ENCODE measurements at places on chromosomes 4 and X. TPM values are rescaled to one million over a fixed set of nuclear protein-coding genes. Genes with fewer than 3 reads are reported as not detected.
A peak's percentile ranks its signal among the peaks of the same experiment; 100 is the strongest.

- peak overlapping the region; percentile 35 for H3K27ac ChIP-seq
- peaks cover 13% of the 10 kb centered on the region for H3K4me1 ChIP-seq
- no peaks in the 10 kb centered on the region for H3K36me3 ChIP-seq
- no peaks in the 10 kb centered on the region for H3K27me3 ChIP-seq
- peak; percentile 96 for DNase-seq
Observed at GRCh38 chr4:152590179-152591031, 54.5 kb upstream of the FBXW7 start.

- no peak overlapping the region for H3K27ac ChIP-seq
- no peaks in the 10 kb centered on the region for H3K4me1 ChIP-seq
- peak; percentile 6 for DNase-seq
Observed at GRCh38 chr4:89897867-89898266, 3.2 kb downstream of the MMRN1 start.

DNA sequence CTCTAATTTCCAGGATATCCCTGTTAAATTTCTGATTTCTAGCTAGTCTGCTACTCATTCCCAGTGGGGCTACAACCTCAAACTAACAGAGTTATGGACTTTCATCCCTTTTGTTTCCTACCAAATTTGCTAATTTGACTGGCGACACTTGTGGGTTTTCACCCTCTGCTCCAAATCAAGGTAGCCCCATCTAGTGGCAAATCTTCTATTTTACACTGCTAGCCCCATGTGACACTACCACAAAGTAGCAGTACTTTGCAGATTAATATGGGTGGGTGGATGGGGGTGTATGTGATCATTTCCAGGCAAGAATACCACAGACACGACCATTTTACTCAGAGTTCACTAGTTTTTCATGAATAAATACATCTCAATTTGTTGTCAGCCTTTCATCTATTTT lies 150.3 kb downstream of the MSL3 start:
- no peaks in the 10 kb centered on the region for H3K4me1 ChIP-seq
- H3K36me3 ChIP-seq, result no peaks in the 10 kb centered on the region
- H3K27ac ChIP-seq, result no peak overlapping the region

DNA sequence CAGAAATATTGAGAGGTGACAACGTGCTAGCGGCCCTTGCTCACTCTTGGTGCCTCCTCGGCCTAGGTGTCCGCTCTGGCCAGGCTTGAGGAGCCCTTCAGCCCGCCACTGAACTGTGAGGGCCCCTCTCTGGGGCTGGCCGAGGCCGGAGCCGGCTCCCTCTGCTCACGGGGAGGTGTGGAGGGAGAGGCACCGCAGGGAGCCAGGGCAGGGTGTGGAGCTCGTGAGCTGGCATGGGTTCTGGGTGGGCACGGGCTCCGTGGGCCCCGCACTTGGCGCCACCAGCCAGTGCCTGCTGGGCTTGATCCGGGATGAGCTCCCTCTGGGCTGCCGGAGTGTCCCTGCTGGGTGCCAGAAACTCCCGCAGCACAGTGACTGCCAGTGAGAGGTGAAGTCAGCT lies 16.0 kb upstream of the VAMP7 start:
- no peaks in the 10 kb centered on the region for H3K27me3 ChIP-seq
- no peaks in the 10 kb centered on the region for H3K36me3 ChIP-seq
- H3K27ac ChIP-seq, result no peak overlapping the region
- H3K4me3 ChIP-seq, result no peak overlapping the region
- DNase-seq, result no peak

TLR10 gene
- total RNA-seq, result not detected

GPR82 gene
- not detected for total RNA-seq

TCP11X1 gene
- total RNA-seq, result not detected

GC gene
- not detected for total RNA-seq

All from astrocyte (in vitro differentiated cells and primary cell).